ENCODE measurements at places on chromosomes 7 and 10. TPM values are rescaled to one million over a fixed set of nuclear protein-coding genes. Genes with fewer than 3 reads are reported as not detected.

Gene CYP3A4
- not detected for total RNA-seq

Gene GRID2IP
- total RNA-seq, result not detected

Gene AASS
- total RNA-seq, result 18.4 TPM

Gene DOCK4
- 170 TPM for total RNA-seq

Gene TWIST1
- under 0.01 TPM for total RNA-seq

All from vein endothelial cell (primary cell).